ENCODE measurements at places on chromosomes 12 and 14.

- no peak for DNase-seq
Measured at GRCh38 chr14:26415618-26416123, 182.2 kb downstream of the NOVA1 start.

DNA sequence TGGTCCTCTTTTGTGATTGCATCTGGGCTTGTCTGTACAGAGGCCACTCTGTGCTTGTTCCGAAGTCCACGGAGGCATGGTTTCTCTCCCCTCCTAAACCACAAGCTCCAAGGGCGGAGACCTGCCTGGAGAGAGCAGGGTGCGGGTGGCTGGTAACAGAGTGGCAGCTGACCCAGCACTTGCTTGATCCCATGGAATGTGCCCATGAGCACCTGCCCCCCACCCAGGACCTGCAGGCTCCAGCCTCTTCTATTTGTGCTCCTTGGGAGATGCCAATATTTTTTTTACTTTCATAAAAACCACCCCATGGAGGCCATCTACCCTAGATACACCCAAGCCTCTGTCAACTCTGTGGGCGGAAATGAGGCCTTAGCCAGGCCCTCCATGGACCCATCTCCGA is 104.7 kb downstream of the PRMT8 start:
- DNase-seq, result no peak

- DNase-seq, result no peak
Measured at GRCh38 chr12:99450036-99450630, 197.4 kb upstream of the GARIN6 start.

DNA sequence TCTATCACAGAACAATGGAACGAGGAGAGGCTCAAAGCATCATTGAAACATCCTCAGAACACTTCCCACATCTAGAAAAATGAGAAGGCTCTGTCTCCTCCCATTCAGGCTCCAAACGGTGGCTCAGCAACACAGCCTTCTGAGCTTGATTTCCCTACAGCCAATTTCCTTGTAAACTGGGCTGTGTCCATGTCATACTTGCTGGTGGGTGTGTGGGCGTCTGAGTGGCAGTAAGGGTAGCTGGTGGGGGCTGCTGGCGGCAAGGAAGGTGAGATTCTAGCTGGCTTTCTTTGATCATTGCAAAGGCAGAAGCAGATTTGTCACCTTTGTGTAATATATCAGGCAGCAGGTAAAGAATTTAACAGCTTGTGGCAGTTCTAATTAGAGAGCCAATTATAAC is 163.7 kb downstream of the CALM1 start:
- no peak for DNase-seq

GRCh38 chr12:88805286-88805685 is 225.0 kb upstream of the KITLG start:
- DNase-seq, result no peak

- no peak for DNase-seq
Measured at GRCh38 chr12:122985338-122986257, 5.1 kb downstream of the ARL6IP4 start.

DNA sequence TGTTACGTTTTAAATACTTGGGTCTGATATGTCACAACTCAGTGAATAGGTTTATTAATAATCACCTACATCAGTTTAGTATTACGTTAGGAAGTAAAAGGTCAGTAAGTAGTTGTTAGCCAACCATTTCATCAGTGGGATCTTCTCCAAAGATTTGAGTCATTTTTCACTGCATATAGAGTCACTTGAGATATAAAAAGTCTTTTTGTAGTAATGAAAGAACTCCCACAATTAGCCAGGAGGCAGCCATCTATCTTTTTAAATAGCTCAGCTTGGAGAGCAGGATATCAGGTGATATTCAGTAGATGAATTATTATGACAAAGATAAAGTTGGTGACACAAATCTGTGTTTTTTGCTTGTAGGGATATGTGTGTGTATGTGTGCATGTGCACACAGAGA is 309.3 kb downstream of the PDZRN4 start:
- no peak for DNase-seq

DNA sequence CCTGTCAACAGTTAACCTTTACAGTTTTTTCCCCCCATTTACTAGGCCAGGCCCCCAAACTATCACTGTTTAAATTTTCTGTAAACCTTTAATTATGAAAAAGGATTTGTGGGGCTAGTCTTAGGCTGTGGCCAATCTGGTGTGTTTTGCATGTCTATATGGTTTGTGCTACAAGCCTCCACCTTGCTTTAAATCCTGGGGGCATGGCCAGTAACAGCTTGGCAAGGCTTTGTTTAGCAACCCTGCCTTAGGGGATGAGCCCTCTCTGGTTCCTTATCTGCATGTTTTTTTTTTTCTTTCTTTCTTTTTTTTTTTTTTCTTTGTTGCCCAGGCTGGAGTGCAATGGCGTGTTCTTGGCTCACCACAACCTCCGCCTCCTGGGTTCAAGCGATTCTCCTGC is 102.7 kb downstream of the KCNMB4 start:
- no peak for DNase-seq

- no peak for DNase-seq
Measured at GRCh38 chr12:116325336-116325664, 47.8 kb upstream of the MED13L start.

- DNase-seq, result no peak
Measured at GRCh38 chr14:96925422-96925821, 128.2 kb downstream of the VRK1 start.

- DNase-seq, result no peak
Measured at GRCh38 chr14:23024612-23025075, 10.1 kb downstream of the PSMB5 start.

DNA sequence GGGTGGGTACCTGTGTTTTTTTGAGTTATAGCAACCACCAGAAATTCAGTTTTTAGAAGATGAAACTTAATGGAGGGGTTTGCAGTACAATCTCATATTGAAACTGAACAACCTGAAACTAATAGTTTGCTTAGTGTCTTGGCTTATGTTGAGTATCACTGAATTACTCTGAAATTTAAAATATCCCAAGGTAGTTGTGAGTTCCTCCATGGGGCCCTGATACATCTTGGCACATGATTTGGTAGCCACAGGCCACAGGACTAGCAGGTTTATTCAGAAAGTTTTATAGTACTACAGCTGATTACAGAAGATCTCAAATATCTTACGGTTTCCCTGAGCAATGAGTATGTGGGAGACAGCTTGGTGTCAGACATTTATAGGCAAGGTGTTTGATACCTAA is 10.4 kb downstream of the PTGES3 start:
- no peak for DNase-seq

- no peak for DNase-seq
Measured at GRCh38 chr12:53172352-53172751, 8.2 kb upstream of the ZNF740 start.

DNA sequence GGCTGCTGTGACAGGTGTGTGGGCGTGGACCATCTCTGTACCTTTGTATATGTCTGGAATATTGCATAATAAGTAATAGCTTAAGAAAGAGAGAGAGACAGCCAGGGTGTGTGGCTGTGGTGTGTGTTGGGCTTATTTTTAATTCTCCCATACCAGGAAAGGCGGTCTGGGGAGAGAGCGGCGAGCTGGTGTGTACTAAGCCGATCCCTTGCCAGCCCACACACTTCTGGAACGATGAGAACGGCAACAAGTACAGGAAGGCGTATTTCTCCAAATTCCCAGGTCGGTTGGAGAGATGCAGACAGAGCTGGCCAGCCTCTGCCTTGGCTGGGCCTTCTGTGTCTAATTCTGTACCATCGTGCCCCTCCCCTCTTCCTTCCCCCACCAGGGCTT is 63.9 kb downstream of the AACS start:
- DNase-seq, result no peak

GRCh38 chr12:6928022-6928702 is 403 bp downstream of the ATN1 start:
- DNase-seq, result no peak

DNA sequence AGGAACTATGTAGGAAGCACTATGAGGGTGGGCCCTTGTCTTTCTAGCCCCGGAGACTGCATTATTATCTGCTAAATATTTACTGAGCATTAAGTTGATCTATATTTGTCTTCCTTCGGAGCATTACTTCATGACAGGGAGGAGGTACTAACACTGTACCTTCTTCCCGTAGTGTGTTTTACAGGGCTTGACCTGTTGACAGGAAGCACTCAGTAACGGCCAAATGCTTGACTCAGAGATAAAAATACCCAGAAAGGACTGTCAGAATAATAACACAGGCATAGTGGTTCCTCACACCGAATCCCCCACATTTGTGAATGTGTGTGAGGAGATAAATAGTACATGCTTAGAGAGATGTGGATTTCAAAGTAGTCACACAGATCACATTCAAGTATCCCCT is 466.6 kb downstream of the EGLN3 start:
- DNase-seq, result no peak

DNA sequence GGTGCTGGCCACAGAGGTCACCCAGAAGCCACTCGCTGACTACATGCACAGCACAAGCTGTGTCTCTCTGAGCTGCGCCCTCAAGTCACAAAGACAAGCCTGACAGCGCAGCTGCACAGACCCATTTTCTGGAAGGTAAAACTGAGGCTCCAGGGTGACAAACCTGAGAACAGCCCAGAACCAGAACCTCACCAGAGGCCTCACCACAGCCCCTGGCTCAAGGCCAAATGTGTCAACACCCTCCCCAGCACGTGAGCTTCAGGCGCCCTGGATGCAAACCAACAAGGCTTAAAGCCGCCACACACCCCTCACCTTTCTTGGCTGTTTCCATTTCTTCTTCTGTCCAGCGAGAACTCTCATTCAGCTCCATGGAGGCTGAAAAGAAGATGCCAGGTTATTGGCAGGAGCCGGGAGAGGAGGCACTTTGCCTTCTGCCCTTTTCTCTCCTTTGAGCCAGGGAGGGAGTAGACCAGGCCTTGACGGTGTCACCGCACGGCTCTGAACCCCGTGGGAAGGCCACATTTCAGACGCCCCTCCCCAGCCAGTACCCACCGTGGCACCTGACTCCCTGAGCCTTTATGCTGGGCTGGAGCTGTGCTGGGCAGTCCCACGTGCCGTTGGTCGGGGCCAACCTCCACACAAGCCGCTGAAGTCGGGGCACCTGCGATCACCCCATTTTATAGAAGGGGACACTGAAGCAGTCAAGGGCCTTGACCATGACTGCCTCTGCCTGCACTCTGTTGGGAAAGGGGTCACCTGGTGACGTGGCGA is 103.1 kb downstream of the RFLNA start:
- DNase-seq, result no peak

GRCh38 chr14:36320897-36321381 is 502 bp upstream of the MBIP start:
- DNase-seq, result no peak

DNA sequence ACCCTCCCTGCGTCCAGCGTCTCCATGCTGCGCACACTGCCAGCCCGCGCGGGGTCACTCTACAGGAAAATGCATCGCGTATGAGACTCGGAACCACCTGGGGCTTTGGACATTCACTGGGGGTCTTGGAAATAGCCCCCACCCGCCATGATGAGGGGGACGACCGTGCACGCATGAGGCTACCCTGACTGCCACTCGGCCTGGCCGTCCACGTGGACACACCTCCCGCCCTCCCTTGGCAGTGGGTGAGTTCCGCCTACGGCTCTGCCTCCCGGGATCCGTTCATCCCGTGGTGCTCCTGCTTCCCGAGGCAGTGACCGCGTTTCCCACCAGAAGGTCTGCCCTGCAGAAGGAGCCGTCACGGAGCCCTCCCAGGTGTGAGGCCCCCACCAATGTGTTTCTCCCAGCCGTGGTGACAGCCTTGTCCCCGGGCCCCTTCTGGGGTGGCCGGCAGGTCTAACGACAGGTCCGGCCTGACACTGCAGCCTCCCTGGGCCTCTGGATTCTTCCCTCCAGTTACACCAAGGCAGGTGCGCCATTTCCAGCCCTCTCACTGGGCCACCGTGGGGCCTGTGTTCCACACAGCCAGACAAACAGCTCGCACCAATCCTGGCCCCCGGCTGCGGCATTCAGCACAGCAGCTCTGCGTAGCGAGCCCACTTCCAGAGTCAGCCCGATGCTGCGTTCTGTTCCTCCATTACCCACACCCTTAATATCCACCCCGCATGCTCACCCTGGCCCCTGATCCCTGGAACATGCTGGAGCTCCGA is 11.1 kb upstream of the GALNT9 start:
- DNase-seq, result no peak

DNA sequence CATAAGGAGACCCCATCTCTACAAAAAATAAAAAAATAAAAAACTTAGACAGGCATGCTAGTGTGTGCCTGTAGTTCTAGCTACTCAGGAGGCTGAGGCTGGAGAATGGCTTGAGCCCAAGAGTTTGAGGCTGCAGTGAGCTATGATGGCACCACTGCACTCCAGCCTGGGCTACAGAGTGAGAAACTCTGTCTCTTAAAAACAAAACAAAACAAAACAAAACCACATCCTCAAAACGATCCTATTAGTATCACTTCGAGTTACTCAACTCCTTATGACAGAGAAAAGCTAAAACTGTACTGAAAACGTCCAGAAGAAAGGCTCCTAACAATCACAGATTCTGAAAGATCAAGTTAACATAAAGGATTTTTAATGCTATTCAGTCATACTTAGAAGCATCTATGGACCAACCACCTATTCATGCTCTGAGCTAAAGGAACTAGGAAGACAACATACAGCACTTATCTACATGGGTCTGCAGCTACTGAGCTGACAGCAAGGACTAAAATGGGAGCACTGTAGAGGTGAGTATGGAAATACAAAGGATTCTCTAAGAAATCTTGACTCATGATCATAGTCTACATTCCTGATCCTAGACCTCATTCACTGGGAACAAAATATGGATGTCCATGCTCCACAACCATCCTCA is 75.3 kb upstream of the DUSP6 start:
- DNase-seq, result no peak

GRCh38 chr14:105888151-105888550 is 361.8 kb downstream of the TMEM121 start:
- DNase-seq, result no peak

- DNase-seq, result no peak
Measured at GRCh38 chr14:87043667-87044200, 949.2 kb downstream of the GALC start.

DNA sequence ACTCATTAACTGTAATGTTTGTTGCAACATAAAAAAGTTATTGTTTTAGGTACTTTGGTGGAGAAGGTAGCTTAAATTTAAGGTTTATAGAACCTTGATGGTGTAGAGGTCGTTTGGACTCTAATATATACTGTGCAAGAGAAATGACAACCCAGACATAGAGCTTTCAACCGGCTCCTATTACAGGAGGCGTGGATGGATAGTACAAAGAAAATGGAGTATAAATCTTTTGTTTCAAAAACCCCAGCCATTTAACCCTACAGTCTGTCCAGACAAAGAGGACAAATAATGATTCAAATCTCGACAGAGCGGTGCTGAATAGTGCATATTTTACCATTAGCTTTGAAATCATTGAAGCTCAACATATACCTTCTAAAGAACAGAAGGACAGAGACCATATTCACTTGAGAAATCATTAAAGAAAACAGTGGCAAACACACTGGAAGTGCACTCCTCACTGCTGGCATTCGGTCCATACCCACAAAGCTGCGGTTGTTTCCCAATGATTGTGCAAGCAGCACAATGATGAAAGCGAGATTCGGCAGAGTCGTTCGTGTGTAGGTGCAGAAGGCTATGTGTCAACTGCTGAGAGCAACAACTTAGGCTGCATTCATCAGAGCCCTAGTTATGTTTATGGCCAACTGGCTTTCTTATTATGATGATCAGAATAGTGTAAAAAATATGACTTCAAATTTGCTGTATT is 688.6 kb downstream of the NOVA1 start:
- no peak for DNase-seq
